ENCODE measurements at places on chromosomes 5 and 9.
A peak's percentile ranks its signal among the peaks of the same experiment; 100 is the strongest.

GRCh38 chr9:6414247-6414641, 1.2 kb downstream of the UHRF2 start:
- DNase-seq, result peak; percentile 35

- DNase-seq, result no peak
Observed at GRCh38 chr9:136189394-136190236, 15.3 kb downstream of the LHX3 start.

- DNase-seq, result peak; percentile 50
Observed at GRCh38 chr5:131171276-131171810, 599 bp downstream of the LYRM7 start.

- DNase-seq, result peak; percentile 96
Observed at GRCh38 chr9:136644593-136645351, 17.9 kb upstream of the EGFL7 start.

DNA sequence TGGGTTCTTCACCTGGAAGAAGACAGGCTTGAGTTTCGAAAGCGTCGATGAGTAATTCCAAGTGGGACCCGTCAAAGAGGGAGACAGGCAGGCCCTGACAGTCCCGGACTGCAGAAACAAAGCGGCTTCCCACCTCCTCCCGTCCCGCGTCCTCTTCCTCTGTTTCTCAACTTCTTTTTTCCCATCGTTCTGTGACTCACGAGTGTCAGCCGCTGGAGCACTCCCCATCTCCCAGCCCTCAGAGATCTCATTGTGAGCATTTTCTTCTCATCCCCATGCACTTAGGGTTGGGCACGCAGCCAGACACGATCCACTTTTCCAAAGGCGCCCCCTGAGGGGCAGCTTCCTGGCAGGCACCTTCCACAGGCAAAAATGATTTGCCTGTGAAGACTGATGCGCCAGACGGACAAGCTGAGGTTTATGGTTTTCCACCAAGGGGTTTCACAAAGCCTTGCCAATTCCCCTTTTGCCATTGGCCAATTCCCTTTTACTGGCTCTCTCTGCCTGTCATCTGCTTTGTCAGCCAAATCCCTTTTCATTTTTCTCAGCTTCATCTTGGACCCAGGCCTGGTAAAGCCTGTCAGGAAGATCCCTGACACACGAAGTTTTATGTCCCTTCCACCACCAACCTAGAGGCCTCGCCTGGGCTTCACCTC, 86.5 kb upstream of the ANKRD55 start:
- DNase-seq, result no peak

DNA sequence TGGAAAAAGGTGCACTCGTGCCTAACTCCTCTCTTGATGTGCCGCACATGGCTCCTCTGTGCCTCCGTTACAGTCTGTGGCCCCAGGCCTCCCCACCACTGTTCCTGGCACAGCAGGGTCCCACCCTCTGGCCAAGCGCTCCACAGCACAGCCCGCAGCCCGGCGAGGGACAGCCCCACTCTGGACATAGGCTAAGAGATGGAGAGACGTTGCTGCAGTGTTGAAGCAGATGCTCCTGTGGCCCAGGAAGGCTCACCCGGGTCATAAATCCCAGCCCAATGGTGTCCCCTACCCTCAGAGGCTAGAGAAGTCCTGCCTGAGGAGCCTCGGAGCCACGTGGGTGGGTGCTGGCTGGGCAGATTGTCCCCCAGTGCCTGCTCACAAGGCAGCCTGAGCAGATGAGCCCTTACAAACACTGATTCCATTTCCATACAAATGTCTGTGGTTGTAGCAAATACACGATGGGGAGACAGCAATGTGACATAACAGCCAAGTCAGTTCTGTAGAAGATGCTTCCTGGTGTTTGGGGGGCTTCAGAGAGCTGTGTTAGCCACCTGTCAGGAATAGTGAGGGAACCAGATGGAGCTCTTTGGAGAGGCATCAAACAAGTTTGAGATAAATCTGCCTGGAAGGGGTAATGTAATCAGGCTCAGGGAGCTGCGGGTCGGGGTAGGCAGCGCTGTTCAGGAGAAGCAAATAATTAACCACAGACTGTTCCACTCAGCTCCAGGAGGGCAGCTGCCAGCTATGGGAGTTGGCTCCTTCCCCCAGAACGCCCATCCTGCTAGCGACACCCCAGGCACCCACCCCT, 41.7 kb downstream of the C5orf15 start:
- DNase-seq, result no peak

- no peak for DNase-seq
Observed at GRCh38 chr5:56155992-56156584, 77.0 kb downstream of the ANKRD55 start.

DNA sequence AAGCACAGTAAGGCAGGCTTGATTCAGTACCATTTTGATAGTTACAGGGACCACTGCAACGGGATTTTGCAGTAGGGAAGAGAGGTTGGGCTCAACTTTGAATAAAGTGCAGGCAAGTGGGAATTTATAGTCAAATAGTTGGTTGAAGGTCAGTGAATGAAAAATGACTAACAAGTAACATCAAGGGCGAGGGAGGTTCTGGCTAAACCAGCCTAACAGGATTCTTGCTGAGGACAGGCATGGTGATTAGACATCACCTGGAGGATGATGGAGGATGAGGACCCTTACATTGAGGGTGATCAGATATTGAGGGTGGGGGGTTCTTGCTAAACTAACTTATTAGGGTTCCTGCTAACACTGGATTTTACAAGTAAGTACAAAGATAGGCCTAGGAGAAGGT, 66.1 kb upstream of the SMC5 start:
- DNase-seq, result peak; percentile 6

DNA sequence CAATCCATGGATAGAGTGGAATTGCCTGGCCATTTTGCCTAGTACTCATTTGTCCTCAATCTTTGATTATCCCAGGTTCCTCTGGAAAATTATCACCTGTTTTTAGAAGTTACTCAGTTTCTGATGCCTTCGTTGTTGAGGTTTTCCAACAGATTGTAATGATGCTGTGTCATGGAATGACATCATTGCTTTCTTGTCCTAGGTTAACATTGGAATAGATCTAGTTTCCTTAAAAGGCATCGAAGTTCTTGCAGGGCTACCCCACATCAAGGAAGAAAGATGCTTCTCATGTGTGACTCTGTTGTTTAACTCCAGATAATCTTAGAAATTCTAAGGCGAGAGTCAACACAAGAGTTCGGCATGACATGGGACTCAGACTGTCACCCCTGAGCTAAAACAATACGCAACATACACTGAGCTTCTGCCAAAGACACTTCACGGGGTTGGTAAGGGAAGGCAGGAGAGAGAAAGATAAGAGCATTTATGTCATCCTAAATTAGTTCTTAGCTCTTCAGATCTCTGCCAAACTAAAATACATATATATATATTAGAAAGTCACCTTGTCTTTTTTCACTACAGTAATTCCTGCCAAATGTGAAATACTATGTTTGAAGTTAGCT, 293.2 kb upstream of the WWC1 start:
- no peak for DNase-seq

DNA sequence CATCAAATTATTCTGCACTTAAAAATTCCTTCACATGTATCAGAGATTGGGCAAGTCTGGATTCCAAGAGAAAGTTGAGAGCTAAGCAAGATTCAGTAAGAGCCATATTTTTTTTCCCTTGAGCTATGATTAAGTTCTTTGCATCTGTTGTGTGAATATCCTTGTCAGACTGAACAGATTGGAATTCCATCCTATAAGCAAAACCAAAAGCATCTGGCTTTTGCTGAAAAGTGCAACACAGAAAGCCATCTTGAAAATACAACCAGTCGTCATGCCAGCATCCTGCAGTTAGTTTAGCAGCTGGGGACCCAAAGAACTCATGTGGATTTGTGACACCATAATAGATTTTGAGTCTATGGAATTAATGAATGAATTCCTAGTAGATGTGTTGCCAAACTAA, 316.9 kb downstream of the MTRR start:
- DNase-seq, result no peak

DNA sequence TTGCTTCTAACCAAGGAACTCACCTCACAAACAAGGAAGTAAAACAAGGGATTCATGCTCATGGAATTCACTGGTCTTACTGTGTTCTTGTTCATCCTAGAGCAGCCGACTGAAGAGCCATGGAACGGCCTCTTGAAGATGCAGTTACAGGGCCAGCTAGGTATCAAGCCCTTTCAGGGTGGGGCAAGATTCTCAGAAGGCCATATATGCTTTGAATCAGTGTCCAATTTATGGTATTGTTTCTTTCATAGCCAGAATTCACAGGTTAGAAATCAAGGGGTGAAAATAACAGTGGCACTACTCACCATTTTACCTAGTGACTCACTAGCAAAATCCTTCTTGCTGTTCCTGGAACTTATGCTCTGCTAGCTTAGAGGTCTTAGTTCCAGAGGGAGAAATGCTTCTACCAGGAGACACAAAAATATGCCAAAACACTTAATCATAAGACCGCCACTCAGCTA, 159.5 kb upstream of the CDH10 start:
- DNase-seq, result no peak

GRCh38 chr9:130226112-130226511, 39.4 kb upstream of the HMCN2 start:
- DNase-seq, result no peak

GRCh38 chr9:113514748-113515147, 51.2 kb downstream of the RGS3 start:
- no peak for DNase-seq

GRCh38 chr5:73596705-73597328, 29.2 kb upstream of the ARHGEF28 start:
- DNase-seq, result peak; percentile 68

DNA sequence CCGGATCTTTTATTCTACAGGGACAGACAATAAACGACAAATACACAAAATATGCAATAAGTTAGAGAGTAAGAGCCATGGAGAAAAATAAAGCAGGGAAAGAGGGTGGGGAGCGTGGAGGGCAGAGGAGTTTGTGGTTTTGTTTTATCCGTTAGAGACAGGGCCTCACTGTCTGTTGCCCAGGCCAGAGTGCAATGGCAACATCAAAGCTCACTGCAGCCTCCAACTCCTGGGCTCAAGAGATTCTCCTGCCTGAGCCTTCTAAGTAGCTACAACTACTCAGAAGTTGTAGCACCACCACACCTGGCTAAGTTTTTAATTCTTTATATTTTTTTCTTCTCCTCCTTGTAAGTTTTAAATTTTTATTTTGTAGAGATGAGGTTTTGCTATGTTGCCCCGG, 54.5 kb upstream of the CTNNA1 start:
- no peak for DNase-seq

DNA sequence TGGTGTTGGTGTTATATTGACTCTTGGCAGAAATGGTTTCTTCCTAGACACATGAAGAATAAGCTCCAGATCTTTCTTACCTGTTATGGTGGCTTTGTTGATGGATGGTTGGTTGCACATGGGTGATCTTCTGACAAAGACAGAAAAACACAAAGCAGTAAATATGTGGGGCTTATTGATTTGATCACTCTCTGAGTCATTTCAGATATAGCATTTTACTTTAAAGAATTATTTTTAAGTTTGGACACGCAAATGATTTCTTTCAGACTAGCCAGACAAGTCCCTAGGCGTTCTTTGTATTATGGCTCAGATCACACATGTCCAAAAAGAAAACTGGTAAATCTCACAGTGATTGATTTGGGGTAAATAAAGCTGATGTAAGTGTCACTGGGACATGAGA, 597.6 kb downstream of the RAB3C start:
- no peak for DNase-seq
